ENCODE measurements at places on chromosomes 1 and 21. TPM values are rescaled to one million over a fixed set of nuclear protein-coding genes. Genes with fewer than 3 reads are reported as not detected.

Gene AGT
- 1.1 TPM for total RNA-seq

Gene THEMIS2
- total RNA-seq: 2.0 TPM

Gene RBP7
- not detected for total RNA-seq

Gene RYR2
- 0.25 TPM for total RNA-seq

Gene ZNF684
- 5.6 TPM for total RNA-seq

Gene HUNK
- 0.45 TPM for total RNA-seq

Gene OR10Z1
- total RNA-seq: not detected

Gene DDAH1
- total RNA-seq: 88.9 TPM

Gene RAP1GAP
- 0.09 TPM for total RNA-seq

Gene KCNJ9
- total RNA-seq: 0.08 TPM

Gene FAM72C
- total RNA-seq: not detected

Gene AADACL3
- not detected for total RNA-seq

Gene ABCA4
- 0.09 TPM for total RNA-seq

Gene SMCP
- total RNA-seq: not detected

Gene CD52
- not detected for total RNA-seq

Gene GNG4
- not detected for total RNA-seq

Gene PLA2G4A
- 74.7 TPM for total RNA-seq

Gene STK40
- 12.9 TPM for total RNA-seq

Gene KCNE1
- total RNA-seq: 0.74 TPM

Gene HSD11B1
- total RNA-seq: 33.3 TPM

Gene TMEM54
- 33.1 TPM for total RNA-seq

Gene STMN1
- 137 TPM for total RNA-seq

Gene B4GALT2
- total RNA-seq: 99.1 TPM

Gene RUNX3
- total RNA-seq: not detected

Gene SERINC2
- total RNA-seq: not detected

Gene CTTNBP2NL
- total RNA-seq: 24.4 TPM

Gene PTAFR
- total RNA-seq: 0.65 TPM

Gene LRRIQ3
- total RNA-seq: 1.3 TPM

Gene CFHR3
- total RNA-seq: not detected

Gene MYOG
- not detected for total RNA-seq

Gene SPRR2G
- total RNA-seq: not detected

Gene FCRL6
- total RNA-seq: not detected

Gene CTSE
- total RNA-seq: not detected

Gene CFAP57
- 0.45 TPM for total RNA-seq

Gene S100A5
- not detected for total RNA-seq

Gene COL6A1
- total RNA-seq: 1,082 TPM

Gene CLEC20A
- not detected for total RNA-seq

Gene RNU11
- total RNA-seq: not detected

Gene HEYL
- not detected for total RNA-seq

Gene LCE2A
- total RNA-seq: not detected

Gene SEMA4A
- 1.4 TPM for total RNA-seq

Gene CDK11B
- 10.5 TPM for total RNA-seq

Gene EPB41
- total RNA-seq: 31.8 TPM

Gene EGLN1
- 31.2 TPM for total RNA-seq

Gene KISS1
- total RNA-seq: not detected

Gene SCAMP3
- 47.6 TPM for total RNA-seq

Gene ECE1
- 90.4 TPM for total RNA-seq

All from fibroblast of the aortic adventitia (primary cell).